ENCODE measurements at places on chromosomes 1 and 21.

GRCh38 chr1:150076066-150076465 lies 8.5 kb downstream of the VPS45 start:
- DNase-seq = no peak

DNA sequence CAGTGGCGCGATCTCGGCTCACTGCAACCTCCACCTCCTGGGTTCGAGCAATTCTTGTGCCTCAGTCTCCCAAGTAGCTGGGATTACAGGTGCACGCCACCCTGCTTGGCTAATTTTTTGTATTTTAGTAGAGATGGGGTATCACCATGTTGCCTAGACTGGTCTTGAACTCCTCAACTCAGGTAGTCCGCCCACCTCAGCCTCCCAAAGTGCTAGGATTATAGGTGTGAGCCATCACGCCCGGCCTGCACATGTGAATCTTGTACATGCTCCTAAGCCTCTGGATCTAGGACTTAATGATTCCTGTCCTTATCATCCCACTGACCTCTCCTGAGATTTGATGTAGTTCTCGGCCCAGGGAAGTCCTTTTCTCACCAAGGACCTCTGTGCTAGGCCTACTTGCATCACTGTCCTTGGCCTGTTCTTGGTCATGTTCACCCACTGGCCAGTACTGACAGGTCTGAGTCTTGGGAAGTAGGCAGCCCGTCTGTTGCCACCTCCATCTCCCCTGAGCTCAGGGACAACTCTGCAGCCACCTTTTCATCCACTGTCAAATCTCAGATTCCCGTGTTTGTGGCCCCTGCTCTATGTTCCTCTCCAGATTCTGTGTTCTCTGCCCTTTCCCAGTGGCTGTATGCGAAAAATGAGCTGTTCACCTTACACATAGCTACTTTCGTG lies 9.4 kb downstream of the HYI start:
- no peak for DNase-seq

DNA sequence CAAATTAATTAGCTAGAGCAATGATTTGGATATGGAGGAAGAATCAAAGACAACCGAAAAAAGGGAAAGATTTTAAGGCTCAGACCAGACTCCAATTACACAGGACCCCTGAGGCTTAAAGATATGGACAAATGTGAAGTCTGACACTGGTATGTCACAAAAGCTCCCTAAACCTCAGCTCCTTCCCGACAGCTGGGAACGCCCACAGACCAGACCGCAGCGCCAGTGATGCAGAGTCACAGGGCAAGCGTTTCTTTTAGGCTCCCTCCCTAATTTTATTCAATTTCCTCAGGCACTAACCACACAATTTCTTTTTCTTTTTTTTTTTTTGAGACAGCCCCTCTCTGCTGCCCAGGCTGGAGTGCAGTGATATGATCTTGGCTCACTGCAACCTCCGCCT lies 40.2 kb downstream of the NID1 start:
- DNase-seq = no peak

- DNase-seq = no peak
These were observed 41.4 kb downstream of the TMCO4 start for GRCh38 chr1:19758227-19758830.

- DNase-seq = no peak
These were observed 292.4 kb downstream of the PTBP2 start for GRCh38 chr1:97013941-97014340.

DNA sequence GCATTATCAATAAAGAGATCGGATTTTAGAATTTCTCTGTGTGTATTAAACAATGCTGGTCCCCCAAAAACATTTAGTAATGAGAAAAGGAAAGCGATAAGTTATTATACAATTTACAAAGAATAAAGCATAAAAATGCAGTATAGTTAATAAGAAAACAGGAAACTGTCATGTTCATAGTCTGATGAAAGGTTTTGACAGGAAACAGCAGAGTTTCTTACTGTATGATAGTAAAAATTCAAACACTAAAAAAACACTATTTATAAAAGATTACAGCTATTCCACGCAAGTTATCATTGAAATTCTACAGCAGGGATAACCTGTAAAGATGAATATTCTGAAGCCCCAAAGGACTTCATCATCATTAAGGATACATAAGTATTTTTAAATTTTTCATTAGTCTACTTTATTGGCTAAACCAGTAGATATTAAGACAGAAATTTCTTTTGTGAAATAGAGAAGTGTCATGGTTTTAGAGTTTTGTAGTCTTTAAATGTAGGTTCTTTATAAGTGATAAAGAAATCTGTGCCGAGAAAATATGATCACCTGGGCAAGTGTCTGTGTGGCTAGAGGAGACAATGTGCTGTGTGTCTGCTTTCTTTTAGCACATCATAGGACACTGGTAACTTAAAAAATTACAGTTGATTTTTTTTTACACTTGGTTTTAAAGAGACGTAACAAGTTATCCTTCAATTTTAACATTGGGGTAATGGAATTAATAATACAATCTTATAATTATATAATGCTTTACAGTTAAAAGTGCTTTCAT lies 49.7 kb upstream of the GFI1 start:
- no peak for DNase-seq

GRCh38 chr1:168535536-168535935 lies 8.3 kb downstream of the XCL2 start:
- DNase-seq = no peak

DNA sequence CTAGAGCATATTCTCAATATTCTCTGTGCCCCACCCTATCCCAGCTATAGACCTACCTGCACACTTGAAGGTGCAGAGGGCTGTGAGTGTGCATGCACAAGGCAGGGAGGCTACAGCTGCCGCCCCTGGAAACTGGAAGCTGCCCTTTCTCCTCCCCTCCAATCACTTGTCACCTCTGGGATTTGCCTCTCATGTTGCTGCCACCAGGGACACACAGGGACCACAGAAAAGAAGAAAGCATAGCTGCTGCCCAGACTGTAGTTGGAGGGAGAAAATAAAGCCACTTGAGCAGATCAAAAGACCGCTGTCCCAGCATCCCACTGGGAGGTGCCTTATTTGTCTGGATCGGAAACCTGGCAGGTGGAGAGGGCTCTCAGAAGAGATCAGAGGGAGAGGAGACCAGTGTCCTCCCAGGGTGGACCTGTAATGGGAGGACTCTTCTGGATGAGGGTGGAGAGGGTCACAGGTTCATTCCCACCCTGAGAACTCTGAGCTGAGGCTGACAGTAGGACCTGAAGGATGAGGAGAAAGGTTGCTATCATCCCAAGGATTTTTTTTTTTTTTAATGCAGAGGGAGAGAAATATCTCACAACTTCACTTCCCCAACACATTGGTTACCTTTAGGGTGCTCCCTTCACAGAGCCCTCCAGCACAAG lies 7.6 kb upstream of the INPP5B start:
- no peak for DNase-seq

- no peak for DNase-seq
These were observed 3.5 kb downstream of the TIAM1 start for GRCh38 chr21:31340514-31340913.

DNA sequence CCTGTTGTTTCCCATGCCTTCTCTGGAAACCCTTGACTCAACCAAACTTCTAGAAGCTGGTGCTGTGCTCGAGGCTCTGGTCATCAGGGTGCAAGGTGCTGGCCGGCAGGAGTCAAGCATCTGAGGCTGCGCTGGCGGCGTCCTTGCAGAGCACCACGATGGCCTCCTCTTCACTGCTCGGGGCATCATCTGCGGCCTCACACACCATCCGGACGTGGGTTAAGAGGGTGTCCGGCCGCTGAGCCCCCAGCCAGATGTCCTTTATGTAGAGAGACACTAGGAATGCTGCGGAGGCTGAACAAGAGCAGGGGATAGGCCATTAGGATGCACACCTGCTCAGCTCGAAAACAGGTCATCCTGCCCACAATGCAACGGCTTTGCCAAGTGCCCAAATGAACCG lies 16.2 kb downstream of the MRAP start:
- DNase-seq = no peak

- no peak for DNase-seq
These were observed 16.4 kb downstream of the HEYL start for GRCh38 chr1:39623053-39623452.

GRCh38 chr1:171334024-171334640 lies 20.1 kb downstream of the FMO4 start:
- DNase-seq = no peak

DNA sequence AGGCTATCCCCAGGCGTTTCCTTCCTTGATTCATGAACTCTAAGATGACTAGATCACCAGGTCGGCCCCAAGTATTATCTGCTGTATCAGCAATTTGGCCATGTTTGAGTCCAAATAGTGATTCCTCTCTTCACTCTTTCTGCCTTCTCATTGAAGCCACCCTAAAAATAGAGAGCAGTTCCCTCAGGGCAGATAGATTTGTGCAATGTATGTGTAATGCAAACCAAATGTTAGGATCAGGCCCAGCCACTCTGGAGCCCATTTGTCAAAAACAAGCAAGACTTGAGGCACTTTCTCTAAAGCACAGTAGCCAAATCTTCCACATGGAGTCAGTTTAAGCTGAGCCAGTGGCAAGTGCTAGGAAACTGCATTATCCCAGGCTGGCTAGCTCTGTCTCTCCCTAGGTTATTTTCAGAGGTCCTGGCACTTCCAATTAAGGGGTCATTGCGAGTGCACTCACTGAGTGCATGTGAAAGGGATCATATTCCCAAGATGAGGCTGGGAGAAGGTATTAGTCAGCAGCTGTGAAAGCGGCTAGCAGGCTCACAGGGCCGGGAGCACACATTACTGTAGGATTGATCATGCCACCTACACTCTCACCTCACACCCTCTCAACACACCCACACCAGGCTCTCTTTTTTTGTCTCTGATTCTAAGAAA lies 97.9 kb upstream of the RAB3GAP2 start:
- DNase-seq = no peak

- DNase-seq = no peak
These were observed 14.8 kb downstream of the LYST start for GRCh38 chr1:235851939-235852338.

GRCh38 chr1:6507461-6507911 lies 16.0 kb upstream of the PLEKHG5 start:
- no peak for DNase-seq

GRCh38 chr1:70277875-70278274 lies 56.7 kb downstream of the SRSF11 start:
- no peak for DNase-seq

- no peak for DNase-seq
These were observed 19.5 kb downstream of the HYI start for GRCh38 chr1:43434256-43434655.

DNA sequence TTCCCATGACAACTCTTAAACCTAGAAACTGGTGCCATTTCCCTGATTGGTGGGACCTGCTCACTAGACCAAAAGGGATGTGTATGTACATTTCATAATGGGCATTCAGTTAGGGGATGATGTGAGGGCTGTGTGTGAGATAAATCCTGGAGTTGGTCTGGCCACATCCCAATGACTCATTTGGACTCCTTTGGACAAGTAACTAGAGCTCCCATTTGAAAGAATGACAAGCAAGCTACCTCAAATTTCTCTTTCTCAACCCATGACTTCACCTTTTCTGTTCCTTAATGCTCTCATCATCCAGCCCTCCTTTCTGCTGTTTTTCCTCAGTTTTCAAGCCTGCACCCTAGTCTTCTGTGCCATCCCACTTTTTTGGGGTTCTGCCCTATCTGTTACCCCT lies 27.9 kb downstream of the EBNA1BP2 start:
- DNase-seq = no peak

DNA sequence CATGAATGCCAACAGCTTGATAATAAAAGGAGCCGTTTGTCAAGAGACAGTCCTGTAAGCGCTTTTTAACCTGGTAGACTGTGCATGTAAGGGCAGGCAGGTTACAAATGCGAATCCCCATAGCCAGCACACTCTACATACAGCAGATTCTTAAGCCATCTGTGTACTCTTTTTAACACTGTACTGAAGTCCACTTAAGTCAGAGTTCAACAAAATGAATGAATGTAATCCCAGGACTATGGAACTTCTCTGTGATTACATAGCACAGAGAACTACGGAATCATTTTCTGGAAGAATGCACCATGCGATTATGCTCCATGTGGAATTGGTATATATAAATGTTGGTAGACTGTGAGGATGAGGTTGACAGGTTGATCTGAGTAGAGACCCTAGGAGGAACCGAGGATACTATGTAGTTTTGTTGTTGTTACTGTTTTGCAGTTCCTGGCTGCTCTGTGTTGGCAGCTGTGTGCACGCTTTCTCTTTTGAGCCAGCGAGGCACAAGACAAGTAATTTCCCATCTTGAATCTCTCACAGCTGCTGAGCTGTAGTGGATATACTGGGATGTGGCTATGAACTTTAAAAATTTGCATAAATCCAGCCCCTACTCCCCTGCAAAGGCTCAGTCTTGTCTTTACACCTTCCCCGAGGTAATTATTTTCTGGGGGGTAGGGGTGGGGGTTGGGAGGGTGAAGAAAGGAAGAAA lies 21.9 kb downstream of the LRRC8D start:
- DNase-seq = no peak

DNA sequence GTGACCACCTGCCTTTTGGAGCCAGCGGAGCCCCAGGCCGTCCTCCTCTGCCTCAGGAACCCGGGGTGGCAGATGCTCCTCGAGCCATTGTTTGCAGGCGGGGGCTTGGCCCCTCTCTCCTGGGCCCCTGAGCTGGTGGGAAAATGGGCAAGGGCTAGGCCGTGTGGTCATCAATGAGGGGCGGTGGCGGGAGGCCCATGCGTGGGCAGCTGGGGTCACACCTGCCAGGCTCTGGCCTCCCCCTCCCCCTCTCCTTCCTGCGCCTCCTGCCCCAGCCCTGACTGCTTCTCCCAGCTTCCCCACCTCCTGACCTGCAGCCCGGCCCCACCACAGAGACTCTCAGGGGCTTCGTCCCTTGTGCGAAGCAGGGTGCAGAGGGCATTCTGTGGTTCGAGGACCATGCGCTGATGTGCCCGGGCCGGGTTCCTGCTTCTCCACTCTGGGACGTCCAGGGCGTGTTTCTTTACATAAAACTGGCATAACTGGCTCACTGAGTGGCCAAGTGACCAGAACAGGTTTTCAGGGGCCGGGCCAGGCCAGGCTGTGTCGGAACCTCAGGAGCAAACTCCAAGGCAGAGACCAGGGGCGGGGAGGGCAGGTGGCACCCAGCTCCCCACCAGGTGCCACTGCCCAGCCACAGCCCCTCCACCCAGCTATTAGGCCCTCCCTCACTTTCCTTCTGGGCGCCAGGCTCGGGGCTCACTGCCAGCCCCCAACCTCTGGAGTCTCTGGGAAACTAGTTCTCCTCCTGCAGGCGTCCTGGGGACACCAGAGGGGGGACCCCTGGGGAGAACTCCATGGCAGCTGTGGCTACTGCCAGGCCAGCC lies 9.3 kb downstream of the SAMD11 start:
- no peak for DNase-seq

DNA sequence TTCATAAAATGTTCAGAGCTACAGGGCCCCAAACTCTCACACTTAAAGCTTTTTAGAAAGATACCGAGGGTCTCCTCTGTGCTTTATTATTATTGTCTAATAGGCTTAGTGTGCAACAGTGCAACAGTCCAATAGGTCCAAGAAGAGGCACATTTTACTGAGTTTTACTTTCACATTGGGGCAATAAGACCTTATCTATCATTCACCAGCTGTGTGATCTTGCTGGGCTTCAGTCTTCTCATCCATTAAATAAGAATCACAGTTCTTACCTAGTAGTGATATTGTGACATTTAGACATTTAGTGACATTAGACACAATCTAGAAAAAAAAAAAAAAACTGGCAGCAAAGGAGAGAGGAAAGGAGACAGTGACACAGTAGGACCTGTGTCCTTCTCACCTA lies 175.8 kb upstream of the NFIA start:
- no peak for DNase-seq

GRCh38 chr1:228313536-228314277 lies 92.9 kb downstream of the TRIM11 start:
- DNase-seq = no peak

Measured in stimulated activated CD8-positive, alpha-beta memory T cell treated with anti-CD3 and anti-CD28 coated beads, Interleukin-4, amount 100 ng/mL, for 4 hours (primary cell).